ENCODE measurements at places on chromosomes 3 and 15.
A peak's percentile ranks its signal among the peaks of the same experiment; 100 is the strongest.

- no peak for DNase-seq
Measured at GRCh38 chr15:20346082-20346805, 195.4 kb downstream of the GOLGA6L6 start.

DNA sequence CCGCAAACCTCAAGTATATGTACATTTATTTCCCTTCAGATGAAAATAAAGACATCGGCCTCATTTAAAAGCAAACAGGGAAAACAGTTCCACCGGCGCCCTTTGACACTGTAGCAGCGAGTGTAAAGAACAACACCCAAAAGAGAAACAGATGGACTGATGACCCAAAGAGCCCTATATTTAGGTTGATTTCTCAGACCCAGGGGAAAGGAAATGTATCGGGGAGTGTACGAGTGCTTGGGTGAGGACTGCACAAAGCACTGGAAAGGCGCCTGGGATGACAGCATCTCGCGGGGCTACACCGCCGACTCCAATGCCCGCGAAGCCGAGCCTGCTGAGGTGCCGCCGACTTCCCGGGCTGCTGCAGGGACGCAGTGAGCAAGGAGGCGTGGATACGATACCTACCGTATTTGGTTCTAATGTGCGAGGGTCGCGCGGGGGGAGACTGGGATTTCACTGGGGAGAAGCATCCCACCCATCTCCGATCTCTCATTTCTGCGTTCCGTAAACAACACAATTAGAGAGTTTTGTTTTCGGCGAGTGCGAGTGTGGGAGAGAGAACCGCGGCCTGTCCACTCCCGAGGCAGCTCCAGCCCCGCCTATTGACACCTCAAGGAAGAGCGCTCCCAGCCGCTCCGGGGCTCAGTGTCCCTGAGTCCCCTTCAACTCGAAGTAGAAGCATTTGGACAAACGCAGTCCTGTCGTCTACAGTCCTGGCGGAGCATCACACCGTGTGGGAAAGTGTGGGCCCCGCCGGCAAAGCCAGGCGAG lies 2.0 kb downstream of the MECOM start:
- no peak for DNase-seq

DNA sequence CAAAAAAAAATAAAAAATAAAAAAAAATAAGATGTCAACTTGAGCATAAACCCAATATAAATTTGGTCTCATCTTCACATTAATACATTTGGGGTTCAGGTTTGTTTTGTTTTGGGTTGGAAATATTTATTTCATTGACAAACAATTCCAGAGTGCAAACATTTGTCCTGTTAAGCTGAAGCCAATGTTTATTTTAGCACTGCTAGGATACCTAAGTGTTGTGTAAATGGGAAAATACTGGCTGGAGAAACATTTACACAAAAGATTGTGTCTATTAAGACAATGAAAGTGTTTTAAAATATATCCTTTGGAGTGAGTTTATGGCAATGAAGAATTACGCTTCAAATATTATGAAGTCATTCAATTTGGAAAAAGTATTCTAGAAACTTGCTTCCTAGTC lies 91.1 kb downstream of the MEIS2 start:
- DNase-seq = no peak

DNA sequence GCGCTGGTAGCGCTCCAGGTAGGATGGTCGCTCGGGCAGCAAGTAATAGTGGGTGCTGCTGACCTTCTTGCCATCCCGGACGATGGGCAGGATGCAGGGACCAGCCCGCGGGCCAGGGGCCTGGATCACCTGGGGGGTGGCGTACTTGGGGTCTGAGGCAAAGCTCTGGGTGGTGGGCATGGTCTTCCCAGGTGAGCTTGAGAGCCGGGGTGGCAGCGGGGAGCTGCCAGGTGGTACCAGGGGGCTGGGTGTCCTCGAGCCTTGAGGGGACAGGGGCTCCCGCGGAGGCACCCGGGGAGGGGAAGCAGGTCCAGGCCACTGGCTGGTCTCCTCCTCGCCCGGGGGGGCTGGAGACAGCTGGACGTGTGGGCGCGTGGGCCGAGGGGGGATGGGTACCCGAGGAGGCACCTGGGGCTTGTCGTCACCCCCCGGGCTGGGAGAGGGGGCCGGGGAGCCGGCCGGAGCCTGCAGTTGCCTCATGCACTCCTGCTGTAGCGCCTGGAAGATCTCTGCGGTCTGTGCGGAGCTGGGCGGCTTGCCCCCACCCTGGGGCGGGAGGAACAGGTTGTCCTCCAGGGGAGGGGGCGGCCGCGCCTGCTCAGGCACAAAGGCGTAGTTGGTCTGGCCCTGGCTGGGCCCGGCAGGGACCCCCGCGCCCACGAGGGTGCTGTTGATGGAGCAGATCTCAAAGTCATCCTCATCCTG lies 40.6 kb downstream of the TNK2 start:
- DNase-seq = no peak

GRCh38 chr3:153957421-153957820 lies 163.8 kb upstream of the ARHGEF26 start:
- DNase-seq = no peak

DNA sequence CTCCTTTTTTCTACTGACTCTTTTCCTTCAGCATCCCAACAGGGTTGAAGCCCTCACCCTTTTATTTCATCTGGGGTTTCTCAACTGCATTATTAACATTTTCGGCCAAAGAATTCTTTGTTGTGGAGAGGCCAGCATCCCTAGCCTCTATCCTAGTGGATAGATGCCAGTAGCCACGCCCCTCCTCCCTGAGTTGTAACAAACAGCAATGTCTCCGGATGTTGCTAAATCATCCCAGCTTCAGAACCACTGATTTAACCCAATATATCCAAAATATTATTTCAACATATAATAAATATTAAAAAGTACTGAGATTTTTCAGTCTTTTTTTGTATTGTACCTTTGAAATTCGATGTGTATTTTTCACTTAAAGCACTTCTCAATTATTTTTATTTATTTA lies 2.0 kb upstream of the RNF111 start:
- no peak for DNase-seq

- DNase-seq = peak; percentile 95
Measured at GRCh38 chr3:120153294-120153693, 59.0 kb upstream of the GSK3B start.

DNA sequence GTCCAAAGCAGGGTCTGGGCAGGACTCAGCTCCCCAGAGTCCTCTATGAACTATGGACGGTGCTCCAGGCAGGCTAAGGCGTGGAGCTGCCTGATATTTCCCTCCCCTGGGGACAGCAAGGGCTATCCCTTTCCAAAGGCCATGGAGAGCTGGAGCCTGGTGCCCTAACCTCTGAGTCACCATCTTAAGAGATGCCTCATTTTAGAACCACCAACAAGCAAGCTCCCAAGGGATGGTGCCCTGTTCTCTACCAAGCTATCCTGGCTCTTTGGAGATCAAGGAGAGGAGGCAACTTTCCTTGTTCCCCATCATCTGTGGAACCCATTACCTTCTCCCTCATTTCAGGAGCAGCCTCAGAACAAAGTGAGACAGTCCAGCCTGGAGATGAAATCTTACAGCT lies 15.7 kb downstream of the STARD5 start:
- no peak for DNase-seq

DNA sequence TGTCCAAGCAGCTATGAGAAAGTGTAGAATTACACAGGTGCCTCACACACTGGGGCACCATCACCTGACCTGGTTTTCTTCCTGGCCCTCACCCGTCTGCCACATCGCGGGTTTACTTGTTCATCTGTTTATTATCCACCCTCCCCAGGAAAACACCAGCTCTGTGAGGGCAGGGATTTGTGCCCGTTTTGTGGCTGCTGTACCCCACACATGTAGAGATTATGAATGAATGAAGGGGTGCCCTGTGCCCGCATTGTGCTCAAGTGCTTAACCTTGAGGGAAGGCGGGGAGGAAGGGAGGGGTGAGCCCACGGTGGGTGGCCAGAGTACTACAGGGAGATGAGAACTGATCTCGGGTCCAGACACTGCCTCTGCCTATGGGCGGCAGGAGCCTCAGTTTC lies 108.4 kb downstream of the WNT7A start:
- DNase-seq = no peak

DNA sequence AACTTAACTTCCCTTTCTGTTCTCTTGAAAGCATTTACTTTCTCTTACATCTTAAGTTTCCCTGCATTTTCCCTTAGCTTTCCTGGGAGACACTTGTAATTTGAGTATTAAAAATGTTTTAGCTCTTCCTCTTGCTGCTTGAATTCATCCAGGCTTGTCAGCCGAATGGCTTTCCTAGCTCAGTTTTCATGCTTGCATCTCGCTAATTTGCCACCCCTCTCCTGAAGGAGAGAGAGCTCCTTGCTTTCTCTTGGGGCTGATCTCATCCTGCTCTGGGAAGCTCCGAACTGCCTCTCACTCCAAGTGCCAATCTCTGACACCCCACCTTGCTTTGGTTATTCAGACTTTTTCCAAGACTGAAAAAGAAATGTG lies 374.6 kb upstream of the TBL1XR1 start:
- DNase-seq = no peak

GRCh38 chr3:85571835-85572234 lies 613.0 kb downstream of the CADM2 start:
- DNase-seq = no peak

DNA sequence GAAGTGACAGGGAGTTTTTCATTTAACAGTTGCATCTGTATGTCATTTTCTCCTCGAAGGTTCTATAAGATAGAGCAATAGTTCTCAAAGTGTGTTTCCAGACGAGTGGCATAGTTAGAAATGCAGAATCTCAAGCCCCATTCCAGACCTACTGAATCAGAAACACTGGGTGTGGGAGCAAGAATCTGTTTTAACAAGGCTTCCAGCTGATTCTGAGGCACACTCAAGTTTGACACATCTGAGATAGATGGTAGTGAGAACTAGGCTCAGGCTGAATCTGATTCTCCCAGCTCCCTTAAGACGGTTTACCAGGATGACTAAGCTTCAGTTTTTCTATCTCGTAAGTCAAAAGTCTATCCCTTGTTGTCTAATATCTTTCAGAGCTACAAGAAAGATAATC lies 159.8 kb upstream of the NUDT16 start:
- no peak for DNase-seq

DNA sequence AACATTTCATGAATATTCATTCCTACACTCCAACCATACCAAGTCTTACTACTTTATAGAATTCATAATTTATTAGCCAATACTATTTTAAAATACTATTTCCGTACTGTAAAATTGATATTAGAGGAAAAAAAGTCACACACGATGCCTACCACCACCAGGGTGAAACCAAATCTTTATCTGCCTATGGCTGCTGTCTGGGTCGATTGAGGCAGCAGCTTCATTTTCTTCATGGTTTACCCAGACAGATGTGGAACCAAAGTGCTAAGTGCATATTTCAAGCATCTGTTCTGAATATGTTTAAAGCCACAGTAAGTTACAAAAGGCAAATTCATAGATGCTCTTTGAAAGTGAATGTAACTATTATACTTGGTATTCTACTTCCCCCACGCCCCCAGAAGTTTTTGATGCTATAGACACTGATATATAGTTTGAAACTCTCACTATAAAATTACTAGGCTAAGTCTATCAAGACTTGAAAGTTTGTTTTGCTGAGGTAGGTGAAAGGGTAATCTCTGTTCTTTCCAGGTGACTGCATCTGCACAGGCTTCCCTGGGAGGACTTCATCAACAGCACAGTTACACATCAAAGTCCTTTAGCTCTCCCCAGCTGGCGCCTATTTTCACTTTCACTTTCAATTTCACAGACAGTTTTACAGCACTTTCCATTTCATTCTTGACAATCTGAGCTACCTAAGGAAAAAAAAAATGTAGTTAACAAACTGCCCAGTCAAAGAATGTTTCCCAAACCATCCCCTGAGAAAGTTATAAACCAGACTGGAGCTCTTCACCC lies 113.9 kb downstream of the POLQ start:
- DNase-seq = peak; percentile 69

DNA sequence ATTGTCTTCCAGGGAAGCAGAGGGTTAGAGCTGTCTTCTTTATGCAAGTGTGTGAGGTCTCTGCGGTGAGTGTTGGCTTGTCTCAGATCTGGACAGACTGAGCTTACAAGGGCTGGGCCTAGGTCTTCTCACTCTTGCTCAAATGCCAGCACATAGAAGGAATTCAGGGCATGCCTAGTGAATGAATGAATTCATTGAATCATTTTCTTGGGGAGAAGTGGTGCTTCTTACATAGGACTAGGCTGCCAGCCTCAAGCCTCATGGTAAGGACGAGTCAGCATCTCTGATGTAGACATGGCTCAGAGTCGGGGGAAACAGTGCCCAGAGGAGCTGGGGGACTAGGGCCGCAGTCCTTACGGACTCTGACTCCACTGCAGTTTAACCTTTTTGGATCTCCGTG lies 17.2 kb downstream of the MKRN2 start:
- DNase-seq = no peak
